ENCODE measurements at places on chromosomes 3 and 15.

GRCh38 chr3:49841126-49841696 is 15.2 kb downstream of the TRAIP start:
- DNase-seq: peak; percentile 14

GRCh38 chr15:51185213-51186159 is 90.8 kb upstream of the TNFAIP8L3 start:
- DNase-seq: no peak

DNA sequence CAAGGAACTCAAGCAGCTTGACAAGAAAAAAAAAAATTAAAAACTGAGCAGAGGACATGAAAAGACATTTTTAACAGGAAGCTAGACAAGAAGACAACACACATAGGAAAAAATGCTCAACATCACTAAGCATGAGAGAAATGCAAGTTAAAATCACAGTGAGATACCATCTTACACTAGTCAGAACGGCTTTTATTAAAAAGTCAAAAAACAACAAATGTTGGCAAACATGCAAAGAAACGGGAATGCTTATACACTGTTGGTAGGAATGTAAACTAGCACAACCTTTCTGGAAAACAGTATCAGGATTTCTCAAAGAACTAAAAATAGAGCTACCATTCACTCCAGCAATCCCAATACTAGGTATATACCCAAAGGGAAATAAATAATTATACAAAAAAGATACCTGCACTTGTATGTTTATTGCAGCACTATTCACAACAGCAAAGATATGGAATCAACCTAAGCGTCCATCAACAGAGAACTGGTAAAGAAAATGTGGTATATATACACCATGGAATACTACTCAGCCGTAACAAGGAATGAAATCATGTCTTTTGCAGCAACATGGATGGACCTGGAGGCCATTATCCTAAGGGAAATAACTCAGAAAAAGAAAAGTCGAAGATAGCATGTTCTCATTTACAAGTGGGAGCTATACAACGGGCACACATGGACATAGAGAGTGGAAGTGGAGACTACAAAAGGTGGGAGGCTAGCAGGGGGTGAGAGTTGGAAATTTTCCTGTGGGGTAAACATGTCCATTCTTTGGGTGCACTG is 5.2 kb downstream of the GOLIM4 start:
- no peak for DNase-seq

- DNase-seq: no peak
Observed at GRCh38 chr3:106008766-106009165, 140.0 kb upstream of the CBLB start.

DNA sequence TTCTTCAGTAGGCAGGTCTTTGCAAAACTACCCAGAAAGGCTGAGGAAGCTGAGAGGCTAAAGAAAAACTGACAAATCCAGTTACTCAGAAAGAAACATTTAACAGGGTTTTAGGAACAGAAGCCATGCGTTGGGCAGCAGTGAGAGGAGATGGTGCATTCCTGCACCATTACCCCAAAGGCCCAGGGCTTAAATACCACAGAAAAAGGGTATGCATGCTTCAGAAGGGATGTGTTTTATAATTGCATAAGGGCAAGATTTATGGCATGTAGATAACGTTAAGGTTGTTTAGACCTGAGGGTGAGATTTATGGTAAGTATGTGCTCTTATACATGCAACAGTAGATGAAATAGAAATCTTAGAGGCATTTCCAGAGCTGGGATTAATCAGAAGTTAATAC is 10.0 kb downstream of the C3orf52 start:
- peak; percentile 55 for DNase-seq

DNA sequence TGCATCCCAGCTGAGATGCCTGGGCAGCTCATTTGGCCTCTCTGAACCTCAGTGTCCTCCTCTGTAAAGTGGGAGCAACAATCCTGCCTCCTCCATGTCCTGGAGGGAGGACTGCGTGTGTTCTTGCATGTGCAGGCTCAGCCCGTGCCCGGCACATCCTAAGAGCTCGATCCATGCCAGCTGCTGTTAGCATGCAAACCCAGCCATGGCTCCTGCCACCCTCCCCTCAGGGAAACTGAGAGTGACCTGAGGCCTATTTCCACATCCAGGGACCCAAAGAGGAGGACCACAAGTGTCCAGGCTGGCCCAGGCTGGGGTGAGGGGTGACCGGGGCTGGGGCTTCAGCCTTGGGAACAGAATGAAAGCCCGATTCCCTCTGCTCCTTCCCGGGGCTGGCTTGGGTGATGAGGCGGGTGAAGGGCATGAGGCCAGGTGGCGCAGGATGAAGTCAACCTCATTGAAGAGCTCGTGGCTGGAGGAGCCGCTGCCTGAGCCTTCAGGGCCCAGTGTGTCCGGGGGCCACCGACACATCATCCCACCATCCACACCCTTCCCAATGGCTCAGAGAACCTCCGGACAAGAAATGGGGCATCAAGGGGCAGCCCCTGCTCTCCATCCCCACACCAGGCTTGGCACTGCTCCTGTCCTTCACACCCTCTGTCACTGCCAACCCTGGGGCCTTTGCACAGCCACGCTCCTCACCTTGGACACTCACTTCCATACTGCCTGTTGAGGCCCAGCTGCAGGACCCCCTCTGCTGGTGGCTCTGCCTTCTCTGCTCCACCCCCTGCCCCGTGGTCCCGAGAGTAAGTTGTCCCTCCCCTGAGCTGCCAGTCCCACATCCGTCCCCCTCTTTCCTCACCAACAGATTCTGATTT is 42.5 kb downstream of the ADAMTS7 start:
- no peak for DNase-seq

DNA sequence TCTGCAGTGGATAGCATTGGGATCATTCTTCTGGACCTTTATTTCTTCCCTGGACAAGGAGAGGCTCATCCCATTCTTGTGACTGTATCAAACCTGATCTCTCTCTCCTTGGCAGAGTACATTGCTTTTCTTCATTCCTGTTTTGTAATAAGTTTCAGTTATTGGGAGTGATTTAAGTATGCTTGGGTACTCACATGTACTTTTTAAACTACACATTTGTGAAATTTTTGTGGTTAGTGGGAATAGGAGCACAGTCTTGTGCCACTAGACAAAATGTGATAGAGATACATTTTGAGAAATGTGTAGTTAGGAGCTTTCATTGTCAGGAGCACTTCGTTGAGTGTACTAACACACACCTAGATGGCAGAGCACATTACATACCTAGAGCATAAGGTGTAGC is 262.6 kb downstream of the C3orf38 start:
- no peak for DNase-seq

GRCh38 chr3:41138146-41138545 is 61.2 kb upstream of the CTNNB1 start:
- DNase-seq: no peak
